NB4 (cell line): ENCODE measurements at places on chromosomes 4 and X.
A peak's percentile ranks its signal among the peaks of the same experiment; 100 is the strongest.

- no peak for DNase-seq
Measured at GRCh38 chr4:10688022-10688421, 3.5 kb upstream of the CLNK start.

DNA sequence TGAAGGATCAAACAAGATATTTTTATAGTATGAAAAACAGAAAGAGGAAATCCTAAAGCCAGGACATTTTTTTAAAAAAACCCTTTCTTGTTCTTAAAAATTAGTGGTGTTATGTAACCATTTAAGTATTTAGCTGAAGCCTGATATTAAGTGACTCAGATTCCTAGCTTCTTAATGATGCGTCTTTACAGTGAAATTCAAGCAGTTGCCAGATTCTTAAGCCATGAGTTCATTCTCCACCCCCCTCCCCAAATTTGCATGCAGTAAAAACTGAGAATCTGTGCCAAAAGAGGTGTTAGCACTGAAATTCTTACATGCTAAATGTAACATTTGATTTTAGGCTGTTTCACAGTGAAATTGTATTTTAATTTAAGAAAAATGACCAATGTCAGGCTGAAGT lies 180.8 kb downstream of the RAPGEF2 start:
- DNase-seq: no peak

DNA sequence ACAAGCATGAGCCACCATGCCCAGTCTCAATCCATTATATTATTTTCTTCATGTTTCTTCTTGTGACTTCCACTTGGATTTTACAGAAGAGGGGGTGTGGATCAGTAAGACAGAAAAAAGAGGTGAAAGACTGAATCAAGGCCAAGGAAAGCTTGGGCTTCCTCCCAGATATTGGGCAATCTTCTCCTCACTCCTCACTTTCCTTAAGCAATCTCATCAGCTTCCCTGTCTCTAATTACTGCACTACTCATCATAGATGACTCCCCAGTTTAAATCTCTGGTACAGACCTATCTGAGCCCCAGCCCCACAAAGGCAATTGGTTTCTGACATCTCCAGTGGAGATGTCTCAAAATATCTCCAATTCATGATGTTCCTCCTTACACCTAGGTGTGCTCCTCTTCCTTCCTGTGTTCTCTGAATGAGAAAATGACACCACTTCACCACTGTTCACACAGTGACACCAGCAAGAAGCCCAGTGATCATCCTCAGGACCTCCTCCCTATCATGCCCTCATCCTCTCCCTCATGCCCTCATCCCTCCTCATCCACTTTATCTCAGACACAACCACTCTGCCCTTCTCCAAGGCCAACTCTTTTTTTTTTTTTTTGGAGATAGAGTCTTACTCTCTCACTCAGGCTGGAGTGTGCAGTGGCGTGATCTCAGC lies 44.8 kb upstream of the HERC6 start:
- no peak for DNase-seq

- peak; percentile 72 for DNase-seq
Measured at GRCh38 chrX:357693-358471, 28.8 kb downstream of the PPP2R3B start.

DNA sequence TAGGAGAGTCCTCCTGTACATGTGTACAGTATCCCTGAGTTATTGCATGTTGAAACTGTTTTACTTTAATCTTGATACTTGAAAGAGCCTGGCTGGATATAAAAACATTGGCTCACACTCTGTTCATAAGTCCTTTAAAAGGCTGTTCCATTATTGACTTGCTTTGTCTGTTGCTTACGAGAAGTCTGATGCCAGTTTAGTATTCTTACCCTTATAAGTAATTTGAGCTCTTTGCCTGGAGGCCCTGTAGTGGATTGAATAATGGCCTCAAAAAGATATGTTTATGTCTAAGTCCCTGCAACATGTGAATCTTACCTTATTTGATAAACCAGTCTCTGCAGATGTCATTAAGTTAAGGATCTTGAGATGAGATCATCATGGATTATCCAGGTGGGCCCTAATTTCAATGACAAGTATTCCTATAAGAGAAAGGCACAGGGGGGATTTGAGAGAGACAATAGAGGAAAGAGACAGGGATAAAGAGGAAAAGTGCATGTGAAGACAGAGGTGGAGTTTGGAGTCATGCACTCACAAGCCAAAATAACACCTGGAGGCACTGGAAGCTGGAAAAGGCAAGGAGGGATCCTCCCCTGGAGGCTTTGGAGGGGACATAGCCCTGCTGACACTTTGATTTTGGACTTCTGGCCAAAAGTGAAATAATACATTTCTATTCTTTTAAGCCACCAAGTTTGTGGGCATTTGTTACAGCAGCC lies 98.1 kb downstream of the IRF2 start:
- no peak for DNase-seq

GRCh38 chr4:7422898-7423180 lies 11.9 kb downstream of the PSAPL1 start:
- DNase-seq: no peak

- DNase-seq: peak; percentile 12
Measured at GRCh38 chr4:164997324-164997723, 19.9 kb upstream of the TRIM61 start.

DNA sequence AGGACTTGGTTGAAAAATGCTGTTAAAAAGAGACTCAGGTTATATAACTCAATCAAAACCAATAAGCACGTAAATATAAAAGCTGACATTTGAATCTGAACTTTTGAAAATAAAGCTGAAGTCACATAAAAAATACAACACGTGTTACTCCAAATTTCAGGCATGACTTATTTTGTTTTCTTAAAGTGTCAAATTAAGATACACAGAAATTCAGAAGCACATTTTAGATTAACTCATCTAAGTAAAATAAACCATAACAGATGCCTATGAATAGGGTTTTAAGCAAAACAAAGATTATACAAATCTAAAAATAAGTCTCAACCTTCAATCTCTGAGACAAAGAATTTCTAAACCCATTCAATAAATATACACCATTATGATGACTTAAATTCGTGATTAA lies 124.8 kb downstream of the ANTXR2 start:
- no peak for DNase-seq

- DNase-seq: no peak
Measured at GRCh38 chr4:2222838-2223237, 19.1 kb downstream of the HAUS3 start.

- no peak for DNase-seq
Measured at GRCh38 chrX:48899078-48899410, 1.3 kb downstream of the PQBP1 start.

GRCh38 chr4:19038231-19038630 lies 1016.7 kb upstream of the LCORL start:
- no peak for DNase-seq

GRCh38 chr4:100130964-100131363 lies 59.3 kb downstream of the DDIT4L start:
- no peak for DNase-seq

- no peak for DNase-seq
Measured at GRCh38 chrX:150291014-150291413, 72.1 kb upstream of the MAMLD1 start.

DNA sequence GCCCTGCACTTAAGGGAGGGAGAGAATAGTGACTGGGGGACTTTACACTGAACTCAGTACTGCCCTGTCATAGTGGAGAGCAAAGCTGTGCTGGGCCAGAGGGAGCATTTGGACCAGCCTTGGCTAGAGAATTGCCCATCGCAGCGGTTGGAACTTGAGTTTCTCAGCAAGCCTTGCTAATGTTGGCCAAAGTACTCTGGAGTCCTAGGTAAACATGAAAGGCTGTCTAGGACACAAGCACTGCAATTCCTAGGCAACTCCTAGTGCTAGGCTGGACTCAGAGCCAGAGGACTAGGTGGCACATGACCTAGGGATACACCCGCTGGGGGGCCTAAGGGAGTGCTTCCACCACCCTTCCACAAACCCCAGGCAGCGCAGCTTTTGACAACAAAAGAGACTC lies 15.0 kb downstream of the MED14 start:
- DNase-seq: no peak

DNA sequence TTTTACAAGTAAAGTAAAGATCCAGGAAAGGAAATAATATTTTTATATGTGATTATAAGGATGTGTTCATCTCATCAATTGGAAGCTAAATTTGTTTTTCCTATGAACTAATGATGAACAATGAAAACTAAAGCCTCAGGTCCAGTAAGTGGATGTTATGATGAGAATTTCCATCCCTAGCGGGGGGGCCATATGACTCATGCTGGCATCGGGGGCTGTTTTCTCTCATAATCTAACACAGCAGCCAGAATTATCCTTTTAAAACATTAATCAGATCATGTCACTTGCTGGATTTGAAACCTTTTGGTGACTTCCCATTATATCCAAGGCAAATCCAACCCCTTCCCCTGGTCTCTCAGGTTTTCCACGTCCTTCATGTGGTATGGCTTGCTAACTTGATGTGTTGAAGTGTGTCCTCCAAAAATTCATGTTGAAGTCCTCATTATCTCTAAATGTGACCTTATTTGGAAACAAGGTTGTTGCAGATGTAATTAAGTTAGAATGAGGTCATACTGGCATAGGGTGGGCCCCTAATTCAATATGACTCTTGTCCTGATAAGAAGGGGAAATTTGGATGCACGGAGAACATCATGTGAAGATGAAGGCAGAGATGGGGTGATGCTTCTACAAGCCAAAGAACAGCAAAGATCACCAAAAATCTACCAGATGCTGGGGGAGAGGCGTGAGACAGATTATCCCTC lies 96.8 kb downstream of the AKAP4 start:
- DNase-seq: no peak

DNA sequence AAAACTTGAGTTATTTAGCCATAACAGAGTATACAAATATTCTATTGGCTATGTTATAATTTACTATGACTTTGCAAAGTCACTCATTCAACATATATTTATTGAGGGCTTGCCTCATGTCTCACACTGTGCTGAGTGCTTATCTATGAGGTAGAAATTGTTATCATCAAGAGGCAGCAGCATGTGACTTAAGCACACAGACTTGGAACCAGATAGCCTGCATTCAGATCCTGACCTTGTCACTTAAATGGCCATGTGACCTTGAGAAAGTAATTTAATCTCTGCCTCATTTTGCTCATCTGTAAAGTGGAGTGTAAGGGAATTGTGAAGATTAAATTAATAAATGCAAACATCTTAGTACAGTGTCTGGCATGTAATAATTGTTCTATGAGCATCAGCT lies 10.1 kb upstream of the EXOSC9 start:
- no peak for DNase-seq

- no peak for DNase-seq
Measured at GRCh38 chr4:7074426-7074825, 6.6 kb upstream of the GRPEL1 start.

- peak; percentile 60 for DNase-seq
Measured at GRCh38 chr4:34720571-34720970, 1523.7 kb downstream of the ARAP2 start.

DNA sequence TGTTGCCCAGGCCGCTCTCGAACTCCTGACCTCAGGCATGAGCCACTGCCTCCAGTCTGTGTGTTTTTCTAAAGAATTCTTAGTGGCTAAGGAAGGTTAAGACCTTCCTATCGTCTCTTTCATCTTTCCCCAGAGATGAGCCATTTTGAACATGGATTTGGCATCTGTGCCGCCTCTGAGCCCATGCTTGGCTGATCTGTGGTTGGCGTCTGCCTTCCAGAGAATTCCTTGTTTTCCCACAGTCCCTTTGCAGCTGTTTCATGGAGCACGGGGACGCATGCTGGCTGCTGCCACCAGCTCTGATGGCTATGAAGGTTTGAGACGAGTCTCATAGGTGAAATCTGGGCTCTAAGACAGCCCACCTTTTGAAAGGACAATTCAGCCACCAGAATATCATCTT lies 60.4 kb downstream of the SHROOM2 start:
- no peak for DNase-seq

GRCh38 chr4:78953769-78954666 lies 14.8 kb upstream of the PAQR3 start:
- DNase-seq: peak; percentile 57

- peak; percentile 26 for DNase-seq
Measured at GRCh38 chr4:134470544-134470943, 269.0 kb upstream of the PABPC4L start.

DNA sequence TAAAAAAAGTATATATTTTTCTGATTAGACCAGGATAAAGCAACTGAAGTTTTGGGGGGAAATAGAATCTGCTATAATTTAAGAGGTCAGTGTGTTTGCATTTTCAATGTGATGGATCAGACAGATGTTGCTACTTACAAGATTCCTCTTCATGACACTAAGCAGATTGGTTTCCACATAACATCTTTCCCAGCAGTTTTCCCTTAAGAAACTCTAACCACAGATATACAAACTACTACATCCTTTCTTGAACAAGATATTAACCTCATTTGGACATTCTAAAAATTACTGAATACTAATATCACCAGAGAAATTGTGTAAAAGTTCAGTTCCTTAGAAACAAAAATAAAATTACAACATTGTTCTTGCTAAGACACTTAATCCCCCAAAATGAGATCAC lies 106.7 kb upstream of the GUCY1A1 start:
- no peak for DNase-seq

DNA sequence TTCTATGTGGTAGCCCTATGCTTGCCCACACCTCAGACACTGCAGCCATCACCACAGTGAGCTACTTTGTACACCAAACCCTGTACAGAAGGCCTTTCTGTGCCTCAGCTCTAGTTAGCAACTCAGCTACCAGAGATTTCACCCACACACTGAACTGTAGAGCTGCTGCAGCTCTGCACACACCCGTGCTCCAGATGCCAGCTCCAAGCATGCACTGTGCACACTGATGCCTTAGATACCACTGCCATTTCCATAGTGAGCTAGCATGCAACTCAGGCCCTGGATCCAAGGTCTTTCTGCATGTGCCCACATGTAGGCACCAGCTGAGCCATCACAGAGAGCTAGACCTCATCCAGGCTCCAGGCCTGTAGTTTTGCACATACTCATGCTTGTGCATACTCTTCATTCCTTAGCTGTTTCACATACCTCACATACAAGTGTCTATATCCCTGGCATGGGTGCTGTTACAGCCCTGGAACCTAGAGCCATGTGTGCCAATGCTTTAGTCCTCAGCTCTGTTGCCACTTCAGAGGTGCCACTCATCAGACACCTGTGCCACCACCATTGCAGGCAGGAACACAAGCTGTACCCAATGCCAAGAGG lies 423.5 kb upstream of the NDST3 start:
- DNase-seq: no peak

GRCh38 chr4:14908635-14909034 lies 93.6 kb upstream of the CPEB2 start:
- DNase-seq: no peak

DNA sequence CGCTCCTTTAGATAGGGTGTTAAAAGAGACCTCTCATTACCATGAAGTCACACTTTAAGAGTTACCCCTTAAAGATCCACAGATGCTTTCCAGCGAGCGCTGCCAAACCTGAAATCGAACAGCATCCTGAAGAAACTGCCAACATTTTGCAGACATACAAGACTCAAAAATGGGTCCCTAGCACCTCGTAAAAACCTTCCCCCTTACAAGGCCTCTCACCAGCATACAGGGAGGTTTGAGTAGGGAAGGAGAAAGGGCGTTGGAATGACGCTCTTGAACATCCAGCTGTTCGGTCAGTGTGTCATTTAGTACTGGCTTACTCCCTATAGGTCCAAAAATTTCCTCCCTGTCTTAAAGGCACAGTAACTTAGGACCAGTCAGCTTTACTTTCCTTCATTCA lies 45.3 kb upstream of the PGRMC1 start:
- peak; percentile 6 for DNase-seq

GRCh38 chr4:37993806-37994205 lies 33.6 kb downstream of the PTTG2 start:
- no peak for DNase-seq

GRCh38 chrX:53263597-53264094 lies 17.7 kb downstream of the IQSEC2 start:
- DNase-seq: peak; percentile 78
